ENCODE measurements at places on chromosomes 2 and 18.

GRCh38 chr2:177542396-177542795 is 149.8 kb downstream of the AGPS start:
- no peak for DNase-seq

DNA sequence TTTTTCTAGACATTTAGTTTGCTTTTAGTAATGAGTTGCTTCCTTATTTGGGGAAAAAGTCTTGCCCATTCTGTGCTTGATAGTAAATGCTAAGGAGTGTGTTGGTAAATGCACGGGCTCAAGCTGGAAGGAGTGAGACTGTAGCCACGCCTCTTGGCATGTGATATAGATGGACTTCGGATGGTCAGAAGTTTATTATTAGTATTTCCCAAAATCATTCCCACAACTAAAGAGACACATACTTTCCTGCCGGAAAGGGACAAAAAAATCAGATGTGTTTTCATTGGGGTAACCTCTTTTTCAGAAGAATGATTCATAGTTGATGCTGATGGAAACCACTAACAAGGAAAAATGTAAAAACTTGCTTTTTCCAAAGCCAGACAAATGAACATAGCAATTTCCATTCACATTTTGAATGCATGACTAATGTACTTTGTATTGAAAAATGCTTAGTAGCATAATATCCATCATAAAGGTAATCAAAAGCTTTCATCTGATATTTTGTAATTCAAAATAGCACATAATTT is 133.2 kb downstream of the ZNF532 start:
- DNase-seq: no peak

- DNase-seq: no peak
Observed at GRCh38 chr2:29614295-29614830, 307.0 kb downstream of the ALK start.

DNA sequence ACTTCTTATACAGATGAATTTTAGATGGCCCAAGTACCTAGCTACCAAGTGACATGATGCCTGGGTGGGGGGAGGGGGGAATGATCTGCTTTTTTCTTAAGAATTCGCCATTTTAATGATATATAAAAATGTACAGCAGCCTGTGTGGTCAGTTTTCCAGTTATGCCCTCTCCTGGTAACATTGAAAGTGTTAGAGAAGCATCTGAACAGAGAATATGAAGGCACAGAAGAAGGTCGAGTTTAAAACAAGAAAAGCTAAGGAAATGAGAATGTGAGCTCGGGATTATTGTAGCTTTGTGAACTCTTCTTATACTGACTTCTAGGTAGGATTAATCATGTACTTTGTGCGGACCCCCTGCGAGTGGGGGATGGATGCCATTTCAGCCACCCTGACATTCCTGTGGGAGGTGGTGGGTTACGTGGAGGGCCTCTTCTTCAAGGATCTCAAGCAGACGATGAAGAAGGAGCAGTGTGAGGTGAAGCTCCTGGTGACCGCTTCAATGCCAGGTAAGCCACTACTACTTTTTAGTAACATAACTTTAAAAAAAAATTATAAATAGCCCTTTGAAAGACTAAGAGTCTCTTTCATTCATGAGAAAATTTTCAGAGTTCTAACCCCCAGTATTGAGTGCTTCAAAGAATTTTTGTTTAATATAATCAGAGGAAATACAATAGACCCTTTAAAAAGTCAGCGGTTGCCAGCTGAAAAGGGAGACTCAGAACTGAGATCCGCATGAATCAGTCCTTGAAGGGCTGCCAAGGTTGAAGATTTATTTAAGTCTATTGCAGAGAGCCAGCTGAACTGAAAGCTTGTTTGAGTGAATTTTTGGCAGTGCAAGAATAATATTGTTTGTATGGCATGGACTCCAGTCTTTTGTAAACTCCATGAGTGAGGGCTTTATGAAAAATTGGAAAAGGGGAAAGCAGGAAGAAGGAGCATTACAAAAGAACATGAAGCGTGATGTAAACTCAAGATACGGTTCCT is 68.6 kb upstream of the RPE start:
- DNase-seq: no peak

GRCh38 chr2:112827009-112827408 is 9.6 kb downstream of the IL1B start:
- DNase-seq: no peak

DNA sequence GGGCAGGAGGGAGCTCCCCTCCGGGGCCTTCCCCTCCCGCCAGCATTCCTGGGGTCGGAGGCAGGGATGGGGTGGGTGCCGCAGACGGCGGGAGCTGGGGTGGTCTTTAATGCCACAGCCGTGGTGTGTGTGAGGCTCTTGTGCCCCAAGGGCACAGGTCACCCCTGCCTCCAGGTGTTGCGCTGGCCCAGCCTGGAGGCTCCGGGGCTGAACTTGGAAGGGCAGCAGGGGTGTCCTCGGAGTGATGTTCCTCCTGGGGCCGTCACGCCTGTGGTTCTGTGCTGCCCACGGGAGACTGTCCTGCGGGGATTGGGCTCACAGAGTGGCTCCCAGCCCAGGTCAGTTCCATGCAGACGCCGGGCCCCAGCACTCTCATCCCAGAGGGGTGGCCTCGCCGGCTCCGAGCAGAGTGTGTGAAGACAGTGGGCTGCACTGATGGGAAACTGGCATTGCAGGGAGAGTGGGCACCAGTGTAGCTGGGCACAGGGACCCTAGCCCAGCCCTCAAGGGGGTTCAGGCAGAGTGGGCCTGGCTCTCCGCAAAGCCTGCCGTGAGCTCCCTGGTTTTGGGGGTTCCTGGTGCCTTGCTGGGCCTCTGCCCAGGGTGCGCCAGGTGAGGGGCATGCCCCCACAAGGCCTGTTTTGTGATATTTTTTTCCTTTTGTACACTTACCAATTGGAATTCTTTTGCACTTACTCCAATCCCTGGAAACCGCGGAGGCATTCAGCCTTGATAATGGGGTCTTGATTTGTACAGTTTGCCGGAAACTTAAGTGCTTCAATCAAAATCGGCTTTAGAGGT is 56.7 kb downstream of the NFATC1 start:
- no peak for DNase-seq

DNA sequence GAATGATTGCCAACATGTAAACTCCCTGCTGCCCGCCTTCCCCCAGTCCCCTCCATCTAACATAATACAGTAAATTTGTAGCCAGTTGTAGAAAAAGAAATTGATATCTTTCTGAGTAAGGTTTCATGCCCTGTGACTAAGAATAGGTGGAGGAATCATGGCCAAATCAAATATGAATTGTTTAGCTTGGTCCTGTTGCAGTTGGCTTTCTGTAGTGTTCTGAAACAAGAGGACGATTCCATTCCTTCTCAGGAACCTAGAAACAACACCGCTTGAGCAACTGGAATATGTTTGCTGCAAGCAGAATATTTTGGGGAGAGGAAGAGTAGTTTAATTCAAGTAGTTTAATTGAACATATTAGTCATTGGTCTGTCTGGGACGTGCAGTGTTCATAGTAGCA is 7.0 kb upstream of the DRC1 start:
- no peak for DNase-seq

DNA sequence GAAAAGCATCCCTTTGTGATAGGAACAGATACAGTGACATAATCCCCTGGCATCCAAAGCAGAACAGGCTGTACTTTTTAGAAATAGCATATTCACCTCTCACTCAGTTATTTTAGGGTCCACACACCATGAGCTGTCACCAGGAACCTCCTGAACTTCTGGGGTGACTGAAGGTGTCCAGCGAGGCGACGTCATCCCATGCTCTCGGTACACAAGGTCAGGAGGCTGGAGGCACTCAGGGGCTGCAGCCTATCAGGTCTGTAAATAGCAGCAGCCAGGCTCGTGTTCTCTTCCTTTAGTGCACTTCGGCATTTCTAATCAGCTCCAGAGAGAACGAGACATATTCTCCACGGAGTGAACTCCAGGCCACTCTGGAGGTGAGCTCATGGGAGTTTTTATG is 98.3 kb downstream of the GATA6 start:
- no peak for DNase-seq

DNA sequence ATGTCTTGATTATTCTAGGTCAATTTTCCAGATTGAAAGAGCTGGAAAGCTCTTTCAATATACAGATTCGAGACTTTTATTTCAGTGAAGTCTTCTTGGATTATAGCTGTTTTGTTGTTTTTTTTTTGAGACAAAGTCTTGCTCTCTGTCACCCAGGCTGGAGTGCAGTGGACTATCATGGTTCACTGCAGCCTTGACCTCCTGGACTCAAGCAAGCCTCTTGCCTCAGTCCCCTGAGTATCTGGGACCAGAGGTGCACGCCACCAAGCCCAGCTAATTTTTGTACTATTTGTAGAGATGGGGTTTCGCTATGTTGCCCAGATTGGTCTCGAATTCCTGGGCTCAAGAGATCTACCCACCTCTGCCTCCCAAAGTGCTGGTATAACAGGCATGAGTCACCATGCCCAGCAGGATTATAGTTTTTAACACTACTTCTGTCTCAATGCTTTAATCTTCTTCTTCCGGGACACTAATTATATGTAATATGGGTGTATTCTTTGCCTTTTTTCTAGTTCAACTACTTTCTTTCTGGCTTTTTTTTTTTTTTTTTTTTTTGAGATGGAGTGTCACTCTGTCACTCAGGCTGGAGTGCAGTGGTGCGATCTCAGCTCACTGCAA is 62.3 kb downstream of the USP37 start:
- DNase-seq: no peak

- DNase-seq: no peak
Observed at GRCh38 chr2:19380532-19380931, 22.1 kb upstream of the OSR1 start.

GRCh38 chr18:36012891-36013290 is 40.4 kb downstream of the RMP24 start:
- DNase-seq: no peak

DNA sequence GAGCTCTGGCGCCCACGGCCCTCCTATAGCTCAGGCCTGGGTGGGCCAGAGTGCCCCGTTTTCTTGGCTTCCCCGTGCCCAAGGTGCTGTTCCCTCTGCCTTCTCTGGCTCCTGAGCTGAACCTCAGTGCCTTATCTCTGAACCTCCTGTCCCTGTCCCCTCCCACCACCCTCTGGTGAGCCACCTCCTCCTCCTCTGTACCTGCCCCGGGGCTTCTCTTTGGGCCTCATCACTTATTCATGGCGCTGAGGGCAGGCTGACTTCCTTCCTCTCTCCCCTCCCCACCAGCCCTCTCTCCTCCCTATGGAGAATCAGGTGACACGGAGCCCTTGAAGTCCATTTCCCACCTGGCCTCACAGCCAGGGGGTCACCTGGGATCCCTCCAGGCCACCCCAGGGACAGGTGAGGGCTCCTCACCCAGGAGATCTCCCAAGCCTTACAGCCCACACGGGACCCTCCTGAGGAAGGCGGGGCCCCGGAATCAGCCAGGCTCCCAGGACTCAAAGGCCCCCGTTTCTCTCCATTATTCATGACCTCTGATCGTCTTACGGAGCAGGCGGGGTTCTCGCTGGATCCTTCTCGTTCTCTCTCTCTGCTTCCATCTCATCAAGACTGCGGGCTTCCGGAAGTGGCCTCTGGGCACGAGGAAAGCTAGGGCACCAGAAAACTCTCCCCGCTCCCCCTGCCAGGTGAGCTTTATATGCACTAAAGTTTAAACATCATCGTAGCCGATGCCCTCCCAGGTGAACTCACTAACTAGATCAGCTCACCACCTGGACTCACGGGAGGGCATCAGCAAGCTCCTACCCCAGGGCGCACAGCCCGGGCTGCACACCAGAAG is at the start of gene LOXHD1:
Gene LOXHD1, minus strand, starts transcription at position 106 of the 841 bp plus-strand sequence. CDS start 187 bp downstream, outside the sequence.
- no peak for DNase-seq

- no peak for DNase-seq
Observed at GRCh38 chr2:18402831-18403230, 157.6 kb downstream of the RDH14 start.

DNA sequence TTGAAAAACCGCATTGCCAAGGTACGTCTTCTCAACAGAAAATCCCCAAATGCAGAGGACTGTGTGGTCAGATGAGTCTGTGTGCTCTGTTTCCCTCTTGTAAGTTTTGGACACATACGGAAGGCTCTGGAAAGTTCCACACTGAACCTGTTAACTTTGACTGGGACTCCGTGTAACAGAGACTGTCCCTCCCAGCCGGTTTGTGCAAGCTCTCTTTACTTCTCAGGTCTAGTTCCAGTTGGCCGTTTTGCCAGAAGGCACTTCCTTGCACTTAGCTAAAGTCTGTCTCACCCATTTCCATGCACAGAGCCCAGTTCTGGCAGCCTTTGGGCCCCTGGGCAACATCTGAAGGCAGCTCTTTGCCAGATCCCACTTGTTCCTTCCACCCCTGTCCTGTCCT is 22.0 kb downstream of the EFHD1 start:
- DNase-seq: no peak

DNA sequence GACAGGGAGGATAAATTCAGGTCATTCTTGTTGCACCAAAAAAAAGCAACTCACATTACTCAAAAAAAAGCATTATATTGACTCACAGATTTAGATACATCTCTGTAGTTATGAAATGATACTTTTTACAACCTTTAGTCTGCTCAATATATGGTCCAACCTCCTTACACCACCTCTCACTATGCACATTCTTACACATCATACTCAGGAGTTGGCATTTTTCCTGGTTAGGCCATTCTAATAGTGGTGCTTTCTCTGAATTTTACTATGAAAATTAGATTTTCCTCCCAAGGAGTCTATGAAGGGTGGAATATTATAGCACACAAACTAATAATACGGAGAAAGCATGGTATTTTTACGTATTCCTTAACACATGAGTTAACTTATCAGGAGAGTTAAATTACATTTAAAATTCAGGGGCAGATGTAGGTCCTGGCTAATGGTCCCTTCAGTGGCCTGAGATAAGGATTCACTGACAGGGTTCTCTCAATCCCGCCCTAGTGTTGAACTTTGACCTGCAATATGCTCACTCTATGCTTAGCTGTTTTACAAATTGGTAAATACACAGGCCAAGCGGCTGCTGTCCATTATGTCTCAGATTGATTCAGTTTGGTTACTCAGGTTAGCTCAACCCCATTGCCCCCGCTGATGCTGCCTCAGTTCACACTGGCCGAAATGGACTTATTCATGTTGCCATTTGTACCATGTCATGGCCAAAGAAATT is 153.6 kb downstream of the NCKAP5 start:
- no peak for DNase-seq

- DNase-seq: no peak
Observed at GRCh38 chr18:68397241-68398035, 317.5 kb downstream of the TMX3 start.

DNA sequence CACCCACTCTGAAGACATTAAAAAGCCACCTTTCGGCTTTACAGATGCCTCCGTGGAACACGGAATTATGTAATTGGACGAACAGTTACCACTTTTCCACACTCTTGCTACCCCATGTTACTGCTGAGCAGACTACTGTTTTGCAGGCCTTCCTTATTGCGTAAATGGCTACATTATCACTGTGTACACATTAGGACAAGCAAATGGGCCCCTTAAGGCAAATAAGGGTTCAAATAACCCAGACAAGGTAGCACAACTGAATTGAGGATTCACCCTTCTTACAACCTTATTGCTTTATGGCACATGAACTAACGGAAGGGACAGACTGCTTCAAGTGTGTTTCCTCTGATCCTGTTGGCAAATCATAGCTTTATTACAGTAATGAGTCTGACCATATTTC is 832.2 kb upstream of the FANCL start:
- DNase-seq: no peak
